ENCODE measurements at places on chromosomes 6 and 20.

GRCh38 chr6:166598441-166599138 lies 12.1 kb upstream of the RAMACL start:
- no peak for DNase-seq

DNA sequence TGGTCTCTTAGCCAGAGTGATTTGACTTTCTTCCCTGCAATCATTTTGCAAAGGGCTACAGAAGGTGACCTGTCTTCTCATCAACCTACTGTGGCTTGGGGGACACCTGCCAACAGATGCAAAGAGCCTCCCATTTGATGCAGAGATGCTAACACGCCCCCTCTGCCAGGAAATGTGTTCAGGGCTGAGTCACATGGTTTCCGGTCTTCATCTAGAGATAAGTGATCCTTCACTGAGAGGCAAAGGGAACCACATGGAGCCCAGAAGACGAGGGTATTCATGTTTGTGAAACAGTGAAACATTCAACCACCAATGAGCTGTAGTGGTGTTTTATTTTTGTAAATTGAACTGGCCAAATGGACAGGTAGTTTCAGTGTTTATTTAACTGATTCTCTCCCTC lies 109.0 kb upstream of the RIN2 start:
- no peak for DNase-seq

GRCh38 chr6:15260099-15260821 lies 14.4 kb downstream of the JARID2 start:
- DNase-seq: no peak

GRCh38 chr6:106684011-106684410 lies 54.6 kb downstream of the QRSL1 start:
- no peak for DNase-seq

DNA sequence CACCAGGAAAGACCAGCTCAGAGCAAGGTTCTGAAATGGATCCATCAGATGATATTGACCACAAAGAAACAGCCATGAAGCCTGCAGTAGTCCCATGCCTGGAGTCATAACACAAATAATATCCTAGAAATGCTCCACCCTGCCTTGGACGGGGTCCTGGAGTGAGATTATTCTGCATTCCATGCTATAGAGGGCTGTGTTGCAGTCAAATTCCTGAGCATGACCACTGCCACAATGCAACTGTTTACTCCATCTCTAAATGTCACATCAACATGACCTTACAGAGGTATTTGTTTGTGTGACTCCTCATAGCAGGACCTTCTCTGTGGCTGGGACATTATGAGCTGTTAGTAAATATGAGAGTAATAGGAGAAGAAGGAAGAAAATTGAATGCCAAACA lies 257.5 kb upstream of the TCF21 start:
- DNase-seq: no peak

- no peak for DNase-seq
These were observed 12.1 kb downstream of the COL21A1 start for GRCh38 chr6:56235245-56235644.

DNA sequence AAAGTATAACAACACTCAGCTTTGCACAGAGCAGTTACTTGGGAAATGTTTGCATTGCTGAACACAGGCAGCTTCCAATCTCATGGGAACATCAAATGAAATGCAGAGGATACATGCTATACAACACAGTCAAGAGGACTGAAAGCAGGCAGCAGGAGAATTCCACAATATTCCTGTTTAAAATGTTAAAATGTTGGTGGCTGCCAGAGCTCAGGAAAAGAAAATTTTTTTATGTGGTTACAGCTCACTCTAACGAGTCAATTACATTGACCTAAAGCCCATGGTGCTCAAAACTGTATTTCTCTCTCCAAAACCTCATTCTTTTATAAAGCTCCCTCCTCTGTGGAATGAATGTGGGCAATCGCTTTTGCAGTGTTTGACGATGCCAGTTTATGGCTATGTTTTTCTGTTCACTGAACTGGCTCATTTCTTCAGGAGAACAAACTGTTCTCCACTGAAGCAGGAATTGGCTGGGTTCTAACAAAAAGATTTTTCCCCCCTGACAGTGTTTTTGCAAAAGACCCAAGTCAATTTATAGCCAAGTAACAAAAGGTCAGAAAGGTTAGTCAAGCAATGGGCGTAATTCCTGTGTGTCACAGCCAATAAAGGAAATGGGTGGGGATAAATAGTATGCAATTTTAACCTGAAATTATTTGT lies 69.0 kb downstream of the ZHX3 start:
- DNase-seq: no peak

- DNase-seq: no peak
These were observed 8.8 kb downstream of the POFUT1 start for GRCh38 chr20:32216179-32217142.

- no peak for DNase-seq
These were observed 31.4 kb upstream of the FUCA2 start for GRCh38 chr6:143542888-143543287.

DNA sequence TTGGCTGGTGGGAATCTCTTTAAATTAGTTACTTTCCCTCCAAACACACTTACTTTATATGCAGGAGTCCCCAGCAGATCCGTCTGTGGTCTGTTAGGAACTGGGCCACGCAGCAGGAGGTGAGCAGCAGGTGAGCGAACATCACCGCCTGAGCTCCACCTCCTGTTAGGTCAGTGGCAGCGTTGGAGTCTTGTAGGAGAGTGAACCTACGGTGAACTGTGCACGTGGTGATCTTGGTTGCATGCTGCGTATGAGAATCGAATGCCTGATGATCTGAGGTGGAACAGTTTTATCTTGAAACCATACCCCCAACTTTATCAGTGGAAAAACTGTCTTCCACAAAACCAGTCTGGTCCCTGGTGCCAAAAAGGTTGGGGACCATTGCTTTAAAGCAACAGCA lies 5.0 kb downstream of the SERPINB6 start:
- no peak for DNase-seq

GRCh38 chr6:97049253-97050011 lies 124.9 kb downstream of the KLHL32 start:
- DNase-seq: peak; percentile 74

Data from GM10248 (cell line).